ENCODE measurements at places on chromosomes 13 and 19. TPM values are rescaled to one million over a fixed set of nuclear protein-coding genes. Genes with fewer than 3 reads are reported as not detected.
A peak's percentile ranks its signal among the peaks of the same experiment; 100 is the strongest.

The ATP8B3 gene
- 1.8 TPM for total RNA-seq

The KLK6 gene
- total RNA-seq = 106 TPM

The SELENOV gene
- not detected for total RNA-seq

The OR7A5 gene
- total RNA-seq = not detected

The IGFL1 gene
- 20.2 TPM for total RNA-seq

The TEX30 gene
- 7.9 TPM for total RNA-seq

The MLNR gene
- not detected for total RNA-seq

The KCNRG gene
- total RNA-seq = 0.68 TPM

The CEACAM20 gene
- total RNA-seq = not detected

The PSG1 gene
- total RNA-seq = not detected

The PSPN gene
- total RNA-seq = 1.5 TPM

The ODAD3 gene
- not detected for total RNA-seq

GRCh38 chr13:73870970-73871935, 263.0 kb downstream of the KLF12 start:
- no peak for ATAC-seq

GRCh38 chr19:45492627-45493470, 4.0 kb downstream of the RTN2 start:
- ATAC-seq = no peak

GRCh38 chr13:76091076-76091475, 454.9 kb downstream of the LMO7 start:
- ATAC-seq = no peak

- no peak for ATAC-seq
Observed at GRCh38 chr13:33352526-33352925, 67.0 kb upstream of the STARD13 start.

GRCh38 chr13:103935117-103935516, 868.9 kb upstream of the SLC10A2 start:
- no peak for ATAC-seq

GRCh38 chr19:4507804-4508203, 10.5 kb downstream of the PLIN4 start:
- ATAC-seq = no peak

DNA sequence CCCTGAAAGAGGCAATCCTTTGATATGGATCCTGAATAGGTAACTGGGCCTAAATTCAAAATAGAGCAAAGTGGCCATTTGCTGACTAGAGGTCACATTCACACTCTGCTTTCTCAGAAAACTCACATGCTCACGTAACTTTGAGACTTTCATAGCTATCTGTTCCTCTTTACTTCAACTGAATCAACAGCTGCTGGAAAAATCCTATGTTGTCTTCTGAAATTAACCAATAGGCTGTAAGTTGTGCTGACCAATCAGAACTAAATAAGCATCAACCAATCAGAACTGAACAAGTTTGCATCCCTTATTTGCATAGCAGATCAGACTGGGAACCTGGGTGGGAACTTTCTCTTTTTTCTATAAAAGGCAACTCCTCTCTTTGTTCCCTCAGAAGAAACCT, 24.0 kb upstream of the TBC1D4 start:
- no peak for ATAC-seq

- no peak for ATAC-seq
Observed at GRCh38 chr13:108755083-108755482, 125.7 kb downstream of the MYO16 start.

DNA sequence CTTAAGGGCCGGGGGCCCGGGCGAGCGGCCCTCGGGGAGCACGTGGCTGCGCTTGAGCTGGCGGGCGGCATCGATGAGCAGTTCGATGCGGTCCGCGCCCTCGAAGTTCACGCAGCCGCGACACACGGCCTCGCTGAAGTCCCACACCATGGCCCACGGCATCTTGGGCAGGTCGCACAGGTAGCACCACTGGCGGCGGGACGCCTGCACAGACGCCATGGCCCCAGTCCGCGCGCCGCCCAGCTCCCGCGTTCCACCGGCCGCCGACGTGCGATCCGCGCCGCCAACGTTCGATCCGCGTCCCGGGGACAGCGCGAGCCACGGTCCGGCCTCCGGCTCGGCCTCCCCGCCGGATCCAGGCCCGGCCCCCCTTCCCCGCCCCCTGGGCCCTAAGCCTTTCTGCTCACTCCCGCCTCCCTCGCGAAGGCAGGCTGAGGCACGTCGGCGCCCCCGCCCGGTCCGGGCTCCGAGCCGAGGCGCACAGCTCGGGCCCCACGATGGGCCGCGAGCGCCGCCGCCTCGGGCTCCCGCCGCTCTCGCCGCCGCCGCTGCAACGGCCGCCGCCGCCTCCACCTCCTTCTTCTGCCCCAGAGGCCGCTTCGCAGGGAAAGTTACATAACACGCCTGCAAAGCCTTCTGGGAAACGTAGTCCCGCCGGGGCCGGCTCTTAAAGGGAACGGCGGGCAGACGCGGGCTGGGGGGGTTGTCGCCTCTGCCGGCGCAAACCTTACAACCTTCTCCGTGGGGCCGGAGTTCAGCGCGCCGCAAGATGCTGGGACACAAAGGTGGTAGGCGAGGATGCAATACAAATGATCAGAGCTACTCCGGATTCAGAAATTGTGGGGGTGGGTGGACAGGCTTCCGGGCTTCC, at the start of gene IRF2BP1:
Gene IRF2BP1, minus strand, starts transcription at position 586 of the 871 bp plus-strand sequence. Its CDS starts 367 bp downstream, at position 219.
- peak; percentile 67 for ATAC-seq

DNA sequence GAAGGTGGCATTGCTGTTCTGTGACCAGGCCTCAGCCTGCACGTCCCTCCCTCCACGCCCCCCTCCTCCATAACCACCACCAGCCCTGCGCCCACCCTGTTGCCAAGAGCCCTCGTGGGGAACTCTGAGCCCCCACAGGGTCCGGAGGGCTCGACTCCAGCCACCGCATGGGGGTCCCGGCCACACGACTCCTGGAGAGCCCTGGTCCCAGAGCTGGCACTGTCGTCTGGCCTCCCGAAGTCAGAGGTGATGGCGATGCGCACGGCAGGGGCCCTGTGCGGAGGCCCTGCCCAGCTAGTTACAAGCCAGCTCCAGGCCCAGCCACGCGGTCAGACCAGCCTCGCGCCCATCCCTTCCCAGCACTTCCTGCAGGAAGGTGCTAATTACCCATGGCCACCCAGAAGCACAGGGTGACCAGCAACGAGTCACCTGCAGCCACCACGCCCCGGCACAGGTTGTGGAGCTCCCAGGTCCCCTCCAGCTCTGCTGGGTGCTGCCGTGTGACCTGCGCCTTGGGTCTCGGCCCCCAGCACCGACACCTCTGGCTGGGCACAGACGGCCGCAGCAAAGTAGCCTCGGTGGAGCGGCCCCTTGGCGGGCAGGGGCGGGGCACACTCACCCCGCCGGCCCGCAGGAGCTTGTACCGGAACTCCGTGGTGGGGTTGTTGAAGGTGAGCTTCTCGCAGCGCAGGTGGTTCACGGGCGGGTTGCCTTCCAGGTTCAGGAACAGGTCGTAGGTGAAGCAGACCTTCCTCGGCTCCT, 49.6 kb downstream of the MLLT1 start:
- ATAC-seq = peak; percentile 33

- no peak for ATAC-seq
Observed at GRCh38 chr19:18170714-18171255, 2.8 kb upstream of the IFI30 start.

DNA sequence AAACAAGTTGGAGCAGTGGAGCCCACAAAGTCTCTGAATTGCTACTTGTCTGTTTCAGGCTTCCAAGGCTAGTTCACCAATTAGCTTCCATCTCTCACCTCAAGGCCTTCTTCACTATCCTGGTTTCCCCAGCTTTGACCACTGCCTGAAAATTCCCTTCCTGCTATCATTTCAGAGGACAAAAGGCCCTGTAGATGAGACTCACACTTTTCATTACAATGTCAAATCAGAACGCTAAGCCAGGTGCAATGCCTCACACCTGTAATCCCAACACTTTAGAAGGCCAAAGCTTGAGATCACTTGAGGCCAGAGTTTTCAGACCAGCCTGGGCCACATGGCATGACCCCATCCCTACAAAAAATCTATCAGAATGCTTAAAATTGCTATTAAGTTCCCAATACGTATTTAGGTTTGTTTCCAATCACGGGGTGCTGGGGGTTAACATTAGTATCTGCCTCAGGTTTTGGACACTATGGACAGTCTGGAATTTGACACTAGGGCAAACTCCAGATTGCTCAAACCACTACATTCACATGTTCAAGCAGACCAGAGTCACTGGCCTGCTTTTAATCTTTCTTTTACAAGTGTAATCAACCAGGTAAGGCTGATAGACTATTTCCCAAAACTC, 5.5 kb downstream of the TPT1 start:
- ATAC-seq = no peak

DNA sequence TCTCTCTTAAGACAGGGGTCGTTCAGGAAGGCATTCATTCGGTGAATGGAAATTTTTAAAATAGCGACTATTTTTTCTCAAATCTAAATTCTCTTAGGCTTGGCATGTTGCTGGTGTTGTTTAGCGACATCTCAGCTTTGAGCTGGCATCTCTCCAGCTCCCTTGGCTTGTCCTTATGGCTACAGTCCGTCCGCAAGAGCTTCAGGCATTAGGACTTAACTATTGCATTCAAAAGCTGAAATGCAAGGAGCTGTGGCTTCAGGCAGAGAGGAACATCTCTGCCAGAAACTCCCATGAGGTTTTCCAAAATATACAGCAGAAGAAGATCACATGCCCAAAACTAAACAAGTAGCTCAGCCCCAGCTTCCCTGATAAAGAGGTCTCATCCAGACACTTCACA, 578.5 kb downstream of the EFNB2 start:
- no peak for ATAC-seq

DNA sequence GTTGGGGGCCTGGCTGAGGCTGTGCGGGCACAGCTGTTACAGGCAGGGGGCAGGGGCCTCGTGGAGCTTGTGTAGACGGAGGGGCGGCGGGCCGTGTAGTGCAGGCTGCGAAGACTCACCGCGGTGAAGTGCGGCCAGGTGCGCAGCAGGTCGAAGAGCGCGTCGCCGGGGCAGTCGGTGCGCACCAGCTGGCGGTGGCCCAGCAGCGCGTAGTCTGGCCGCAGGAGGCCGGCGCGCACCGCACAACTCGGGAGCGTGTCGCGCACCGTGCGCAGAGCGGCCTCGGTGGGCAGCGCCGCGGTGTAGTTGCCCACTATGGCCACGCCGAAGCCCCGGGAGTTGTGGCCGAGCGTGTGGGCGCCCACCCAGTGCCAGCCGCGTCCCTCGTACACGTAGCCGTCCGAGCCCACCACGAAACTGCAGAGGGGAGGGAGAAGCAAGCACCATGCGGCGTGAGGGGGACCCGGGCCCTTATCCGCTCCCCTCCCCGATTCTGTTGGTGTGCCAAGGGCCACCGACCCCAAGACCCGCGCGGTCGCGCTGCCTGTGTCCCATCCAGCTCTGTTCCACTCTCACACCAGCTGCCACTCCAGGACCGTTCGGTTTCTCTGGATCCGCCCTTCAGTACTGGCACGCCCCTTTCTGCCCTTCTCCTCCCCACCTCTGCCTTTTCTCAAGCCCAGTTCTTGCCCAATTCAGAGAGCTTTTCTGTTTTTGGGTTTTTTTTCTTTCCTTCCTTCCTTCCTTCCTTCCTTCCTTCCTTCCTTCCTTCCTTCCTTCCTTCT, 5.4 kb upstream of the RASAL3 start:
- ATAC-seq = peak; percentile 42

DNA sequence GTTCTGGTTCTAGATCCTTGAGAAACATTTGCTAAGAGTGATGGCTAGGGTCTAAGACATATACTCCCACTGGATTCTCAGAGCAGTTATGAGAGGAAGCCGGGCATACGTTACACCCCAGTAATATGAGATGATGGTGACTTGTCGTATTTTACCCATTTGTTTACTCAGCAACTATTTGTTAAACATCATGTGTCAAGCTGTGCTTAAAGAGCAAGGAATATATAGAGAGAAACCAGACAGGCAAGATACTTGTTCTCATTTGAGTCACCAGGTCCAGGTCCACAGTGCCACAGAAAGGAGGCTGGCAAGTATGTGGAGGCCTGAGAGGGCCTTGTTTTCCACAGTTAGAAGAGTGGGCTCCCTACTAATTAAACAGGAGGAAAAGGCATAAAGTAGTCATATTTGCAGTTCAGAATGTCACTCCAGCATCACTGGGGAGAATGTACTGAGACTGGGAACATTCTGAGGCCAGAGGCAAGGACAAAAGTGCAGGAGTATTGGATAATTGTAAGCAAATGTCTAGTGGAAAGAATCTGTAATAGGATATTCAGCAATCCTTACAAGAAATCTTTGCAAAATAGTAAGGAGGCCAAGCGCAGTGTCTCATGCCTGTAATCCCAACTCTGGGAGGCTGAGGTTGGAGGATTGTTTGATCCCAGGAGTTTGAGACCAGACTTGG, 142.2 kb downstream of the IRS2 start:
- peak; percentile 46 for ATAC-seq

DNA sequence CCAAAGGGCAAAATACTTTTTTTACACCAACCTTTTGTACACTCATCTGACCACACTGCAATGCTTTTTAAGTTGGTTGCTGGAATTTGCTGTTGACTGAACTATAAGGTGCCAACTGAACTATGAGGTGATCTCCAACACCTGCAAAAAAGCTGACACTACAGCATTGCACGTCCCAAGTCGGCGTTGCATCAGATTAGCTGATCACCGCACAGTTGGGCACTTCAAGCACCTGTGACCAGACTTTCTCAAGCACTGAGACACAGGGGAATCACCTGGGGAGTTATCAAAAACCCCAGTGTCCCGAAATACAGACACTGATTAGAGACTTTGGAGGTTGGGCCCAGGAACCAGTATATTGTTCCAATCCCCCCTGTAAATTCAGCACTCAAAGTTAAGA, 1.1 kb downstream of the NLRP11 start:
- no peak for ATAC-seq

DNA sequence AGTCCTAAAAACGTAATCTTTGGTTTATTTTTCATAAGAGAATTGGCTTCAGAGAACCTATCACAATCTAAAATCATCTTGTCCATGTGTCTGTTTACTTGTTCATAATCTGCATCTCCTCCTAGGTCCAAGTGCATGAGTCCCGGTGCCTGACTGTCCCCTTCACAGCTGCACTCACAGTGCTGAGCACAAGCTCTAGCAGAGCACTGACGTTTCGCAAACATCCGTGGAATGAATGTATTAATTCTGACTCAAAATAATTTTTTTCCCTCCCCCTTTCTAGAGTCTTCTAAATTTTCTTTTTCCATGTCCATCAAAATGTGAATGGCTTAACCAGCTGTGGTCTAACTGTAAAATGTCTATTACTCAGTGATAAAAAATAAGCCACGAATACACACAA, 245.5 kb upstream of the TSHZ3 start:
- ATAC-seq = no peak
